RPMI7951 (cell line): ENCODE measurements at places on chromosomes 5 and 9. TPM values are rescaled to one million over a fixed set of nuclear protein-coding genes. Genes with fewer than 3 reads are reported as not detected.

Gene C7
- not detected in 2 replicates for total RNA-seq

Gene SEMA6A
- total RNA-seq, result 0.12 and 0.39 TPM in 2 replicates

Gene TESK1
- 4.0 and 5.5 TPM in 2 replicates for total RNA-seq

Gene LCN15
- not detected in 2 replicates for total RNA-seq

Gene SNAPC4
- 4.6 and 4.9 TPM in 2 replicates for total RNA-seq

Gene GABRA1
- total RNA-seq, result not detected in 2 replicates

Gene PCDHB4
- under 0.01 and 0.12 TPM in 2 replicates for total RNA-seq

Gene ADGRD2
- total RNA-seq, result not detected in 2 replicates

Gene SH3GL2
- total RNA-seq, result not detected in 2 replicates

Gene UTP15
- total RNA-seq, result 14.7 and 19.0 TPM in 2 replicates

DNA sequence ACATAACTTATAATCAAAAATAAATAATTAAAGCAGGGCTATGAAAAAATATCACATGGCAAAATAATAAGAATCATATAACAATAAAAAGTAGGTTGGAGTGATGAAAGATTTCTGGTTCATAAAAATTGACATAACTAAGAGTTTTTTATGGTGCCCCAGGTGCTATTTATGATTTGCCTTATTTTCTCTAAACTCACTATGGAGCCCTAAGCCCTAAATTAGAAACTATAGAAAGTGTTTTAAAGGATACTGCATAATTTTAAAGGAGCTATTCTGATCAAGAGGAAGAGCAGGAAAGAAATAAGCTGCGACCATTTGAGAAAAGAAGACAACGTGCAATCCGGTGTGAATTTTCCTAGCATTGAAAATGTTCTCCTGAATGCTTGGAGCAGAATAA is 635.0 kb upstream of the DMAC1 start:
- DNase-seq, result no peak

- DNase-seq, result no peak
Observed at GRCh38 chr5:36138900-36139683, 12.6 kb downstream of the LMBRD2 start.

DNA sequence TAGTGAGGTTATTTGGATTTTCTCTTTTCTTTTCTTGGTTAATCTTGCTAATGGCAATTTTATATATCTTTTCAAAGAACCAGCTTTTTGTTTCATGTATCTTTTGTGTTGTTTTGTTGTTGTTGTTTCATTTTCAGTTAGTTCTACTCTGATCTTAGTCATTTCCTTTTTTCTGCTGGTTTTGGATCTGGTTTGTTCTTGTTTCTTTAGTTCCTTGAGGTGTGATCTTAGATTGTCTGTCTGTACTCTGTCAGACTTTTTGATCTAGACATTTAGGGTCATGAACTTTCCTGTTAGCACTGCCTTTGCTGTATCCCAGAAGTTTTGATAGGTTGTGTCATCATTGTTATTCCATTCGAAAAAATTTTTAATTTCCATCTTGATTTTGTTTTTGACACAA is 399.7 kb downstream of the TLE1 start:
- no peak for DNase-seq

DNA sequence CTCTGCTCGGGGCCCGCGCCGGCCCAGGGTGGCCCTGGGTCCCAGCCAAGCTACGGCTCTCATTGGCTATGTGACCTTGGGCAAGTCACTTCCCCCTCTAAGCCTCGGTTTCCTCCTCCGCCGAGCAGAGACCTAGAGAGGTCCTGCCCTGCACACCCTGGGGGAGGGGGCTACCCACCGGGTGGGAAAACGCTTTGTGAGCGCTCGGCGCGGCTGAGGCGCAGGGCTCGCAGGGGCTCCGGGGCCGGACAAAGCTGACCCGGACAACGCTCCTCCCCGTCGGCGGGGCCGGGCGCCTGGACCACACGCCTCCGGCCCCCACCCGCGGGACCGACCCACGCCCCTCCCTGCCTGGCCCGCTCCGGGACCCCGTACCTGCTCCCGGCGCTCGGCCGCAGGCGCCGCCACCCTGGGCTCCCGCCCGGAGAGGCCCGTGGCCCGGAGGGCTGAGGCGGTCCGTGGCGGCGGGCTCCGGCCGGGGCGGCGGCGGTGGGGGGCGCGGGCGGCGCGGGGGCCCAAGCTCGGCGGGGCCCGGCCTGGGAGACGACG is 85.7 kb upstream of the MELK start:
- DNase-seq, result peak; percentile 31

DNA sequence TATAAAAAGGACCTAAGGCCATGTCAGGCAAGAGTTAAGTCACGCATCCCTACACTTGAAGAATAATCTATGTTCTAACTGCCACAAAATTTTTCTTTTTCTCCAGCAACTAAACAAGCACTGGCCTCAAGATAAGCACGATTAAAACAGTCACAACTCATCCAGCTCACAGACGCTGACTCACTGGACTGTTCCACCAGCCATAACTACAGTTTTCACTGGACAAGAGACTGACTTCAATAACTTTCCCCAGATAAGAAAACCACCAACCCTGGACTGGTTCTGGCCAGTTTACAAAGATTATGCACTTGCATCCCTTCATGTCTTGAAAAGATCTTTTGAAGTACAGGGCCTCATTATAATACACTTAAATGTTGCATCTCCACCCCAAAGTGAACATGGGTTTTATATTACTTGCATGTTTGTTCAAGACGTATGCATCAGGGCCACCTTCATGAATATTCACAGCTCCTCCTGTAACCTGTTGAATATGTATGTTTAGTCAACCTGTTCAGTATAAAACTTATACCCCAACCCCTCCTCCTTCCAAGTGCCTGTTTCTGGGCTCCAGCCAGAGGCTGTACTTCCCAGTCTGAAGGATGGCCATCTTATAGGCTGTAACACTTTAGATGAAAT is 129.3 kb upstream of the EPB41L4A start:
- peak; percentile 73 for DNase-seq

GRCh38 chr9:126916909-126917308 is 2.3 kb downstream of the RALGPS1 start:
- no peak for DNase-seq

DNA sequence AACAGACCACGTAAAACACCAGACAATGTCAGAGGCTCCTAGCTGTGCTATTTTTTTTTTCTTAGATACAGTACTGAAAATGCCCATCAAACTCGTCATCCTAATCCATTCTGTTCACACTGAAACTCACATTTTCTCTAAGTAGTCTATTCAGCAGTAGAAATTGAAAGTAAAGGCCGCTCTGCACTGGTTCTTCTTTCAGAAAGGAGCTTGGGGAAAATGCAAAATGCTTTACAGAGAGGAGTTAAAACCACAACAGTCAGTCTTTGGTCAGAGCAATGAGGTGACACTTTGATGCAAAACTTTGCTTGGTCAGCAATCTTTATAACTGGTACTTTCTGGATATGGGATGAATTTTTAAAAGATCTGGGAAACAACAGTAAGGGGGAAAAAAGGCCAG is 43.8 kb upstream of the SUSD1 start:
- DNase-seq, result no peak

DNA sequence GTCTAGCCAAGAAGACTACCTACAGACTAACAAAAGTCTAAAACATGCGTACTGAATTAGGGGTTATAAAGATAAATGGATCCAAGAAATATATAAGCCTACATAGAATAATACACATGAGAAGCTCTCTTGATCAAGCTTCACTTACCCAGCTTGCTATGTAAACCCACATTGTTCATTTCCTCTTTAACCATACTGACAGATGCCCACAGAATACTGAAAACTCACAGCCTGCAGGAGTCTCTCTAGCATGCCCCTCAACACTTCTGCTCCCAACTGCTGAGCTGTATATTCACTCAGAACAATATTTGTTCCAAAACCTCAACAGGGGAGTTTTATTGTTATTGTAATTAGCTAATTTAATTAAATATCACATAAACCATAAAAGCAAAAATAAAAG is 52.4 kb downstream of the RFX3 start:
- DNase-seq, result no peak

- DNase-seq, result no peak
Observed at GRCh38 chr5:157025093-157025698, 33.7 kb downstream of the HAVCR1 start.

- DNase-seq, result no peak
Observed at GRCh38 chr9:18694959-18695668, 221.2 kb downstream of the ADAMTSL1 start.

DNA sequence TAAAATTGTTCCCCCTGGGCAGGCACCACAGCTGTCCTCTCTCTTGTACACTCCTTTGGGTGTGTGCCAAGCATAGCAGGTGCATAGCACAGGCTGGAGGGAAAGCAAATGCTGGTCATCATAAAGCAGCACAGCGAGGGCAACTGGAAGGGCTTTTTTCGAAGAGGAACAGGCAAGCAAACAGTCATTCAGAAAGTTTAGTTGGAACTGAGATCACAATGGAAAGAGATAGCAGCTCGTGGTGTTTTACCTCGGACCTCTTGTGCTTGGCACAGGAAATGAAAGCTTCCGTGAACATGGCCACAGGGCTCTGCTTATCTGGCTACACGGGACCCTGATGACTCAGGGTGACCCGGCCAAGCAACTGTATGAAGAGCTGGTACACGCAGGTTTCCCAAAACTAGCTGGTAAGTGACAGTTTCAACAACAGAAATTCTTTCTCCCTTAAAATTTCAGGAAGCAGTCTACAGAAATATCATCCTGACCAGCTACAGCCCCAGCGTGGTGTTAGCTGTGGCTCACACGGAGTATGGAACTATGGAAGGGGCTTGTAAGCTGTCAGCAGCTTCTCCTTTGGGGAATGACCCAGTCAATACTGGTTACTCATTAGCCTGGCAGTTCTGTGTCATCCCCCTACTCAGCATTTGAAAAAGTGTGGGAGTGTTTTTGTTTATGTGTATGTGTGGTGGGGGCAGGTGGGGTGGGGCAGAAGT is 48.1 kb downstream of the POC5 start:
- DNase-seq, result peak; percentile 68

GRCh38 chr5:43802119-43802518 is 199.1 kb downstream of the NNT start:
- DNase-seq, result peak; percentile 59

- no peak for DNase-seq
Observed at GRCh38 chr5:160029004-160029403, 20.1 kb downstream of the TTC1 start.

- DNase-seq, result no peak
Observed at GRCh38 chr9:21967702-21968101, 26.5 kb downstream of the CDKN2A start.

- DNase-seq, result peak; percentile 39
Observed at GRCh38 chr5:73437101-73437776, 11.3 kb downstream of the FOXD1 start.

DNA sequence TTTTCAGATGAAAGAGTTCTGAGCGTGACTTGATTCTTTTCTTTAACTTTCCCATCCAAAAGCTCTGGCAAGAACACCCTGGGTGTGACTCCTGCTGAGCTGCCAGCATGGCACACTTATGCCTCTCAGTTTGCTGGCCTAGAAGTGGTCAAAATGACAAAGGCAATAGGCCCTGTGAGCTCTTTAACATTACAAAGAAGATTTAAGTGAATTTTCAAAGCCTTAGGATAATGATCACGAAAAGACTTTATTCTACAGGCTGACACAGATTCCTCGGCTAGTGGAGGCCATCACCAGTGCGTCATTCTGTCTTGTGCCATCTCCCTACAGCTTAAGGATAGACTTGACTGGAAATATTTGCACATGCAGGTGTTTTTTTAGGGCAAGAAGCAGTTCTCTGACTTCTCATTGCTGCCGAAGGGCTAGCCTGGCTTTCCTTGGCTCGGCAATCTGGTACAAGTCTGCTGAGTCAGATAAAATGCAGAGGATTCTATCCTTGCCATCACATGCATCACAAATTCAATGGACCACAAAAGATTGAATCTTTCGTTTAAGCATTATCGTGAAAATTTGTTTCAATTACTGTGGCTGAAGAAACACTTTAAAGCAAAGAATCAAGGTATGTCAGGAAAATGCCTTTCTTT is 311.5 kb downstream of the COX7C start:
- DNase-seq, result no peak

- no peak for DNase-seq
Observed at GRCh38 chr9:136341769-136342168, 14.4 kb downstream of the GPSM1 start.

DNA sequence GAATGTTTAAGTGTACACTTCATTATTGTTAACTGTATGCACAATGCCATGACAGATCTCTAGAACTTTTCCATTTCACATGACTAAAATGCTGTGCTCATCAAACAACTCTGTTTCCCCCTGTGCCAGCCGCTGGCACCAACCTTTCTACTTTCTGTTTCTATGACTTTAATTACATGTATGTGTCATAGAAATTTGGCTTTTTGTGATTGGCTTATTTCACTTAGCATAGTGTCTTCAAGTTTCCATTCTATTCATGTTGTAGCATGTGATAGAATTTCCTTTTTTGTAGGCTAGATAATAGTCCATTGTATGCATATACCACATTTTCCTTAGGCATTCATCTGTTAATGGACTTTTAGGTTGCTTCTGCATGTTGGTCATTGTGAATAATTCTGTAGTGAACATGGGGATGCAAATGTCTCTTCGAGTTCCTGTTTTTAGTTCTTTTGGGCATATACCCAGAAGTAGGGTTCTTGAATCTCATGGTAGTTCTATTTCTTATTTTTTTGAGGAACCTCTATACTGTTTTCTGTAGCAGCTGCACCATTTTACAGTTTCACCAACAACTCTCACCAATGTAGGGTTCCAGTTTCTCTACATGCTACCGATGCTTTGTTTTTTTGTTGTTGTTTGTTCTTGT is 184.4 kb upstream of the DMRT1 start:
- no peak for DNase-seq

- DNase-seq, result no peak
Observed at GRCh38 chr5:173689171-173689736, 72.8 kb upstream of the BOD1 start.

GRCh38 chr5:33501899-33502298 is 61.1 kb downstream of the TARS1 start:
- no peak for DNase-seq

- peak; percentile 51 for DNase-seq
Observed at GRCh38 chr9:79053598-79053997, 518.2 kb upstream of the TLE4 start.

DNA sequence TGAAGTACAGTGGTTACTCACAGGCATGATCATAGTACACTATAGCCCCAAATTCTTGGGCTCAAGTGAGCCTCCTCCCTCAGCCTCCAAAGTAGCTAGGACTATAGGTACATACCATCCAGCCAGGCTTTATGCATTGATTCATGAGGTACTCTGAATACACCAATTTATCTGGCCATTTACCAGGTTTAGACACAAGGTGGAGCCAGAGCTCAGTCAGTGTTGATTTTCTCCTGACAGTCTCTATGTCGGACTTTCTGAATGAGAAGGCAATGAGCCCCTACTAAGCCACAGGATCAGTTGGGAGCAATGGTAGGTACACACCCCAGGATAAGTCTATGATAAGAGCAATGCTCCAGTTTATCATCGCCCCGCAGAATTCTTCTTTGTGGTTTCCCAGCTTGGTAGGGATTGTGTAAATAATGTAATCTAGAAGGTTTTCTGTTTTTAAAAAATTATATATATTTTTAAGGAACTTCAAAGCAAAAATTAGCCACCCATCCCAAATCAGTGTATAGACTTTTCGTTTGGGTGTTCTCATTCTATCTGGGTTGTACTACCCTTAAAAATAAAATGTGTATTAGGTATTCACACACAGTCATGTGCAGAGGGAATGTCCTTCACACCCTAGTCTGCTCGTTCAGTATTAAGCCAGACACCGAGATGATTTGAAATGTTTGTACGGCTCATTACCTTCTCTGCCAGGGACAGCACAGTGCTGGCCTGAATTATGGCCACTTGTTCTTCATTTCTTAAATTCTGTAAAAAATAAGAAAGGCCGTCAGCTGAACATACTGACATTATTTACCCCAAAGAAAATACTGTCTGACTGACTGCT is 118.4 kb upstream of the DPYSL3 start:
- DNase-seq, result peak; percentile 61
